Right lobe of liver (tissue), 6 donors: ENCODE measurements at places on chromosomes 5 and 9.

DNA sequence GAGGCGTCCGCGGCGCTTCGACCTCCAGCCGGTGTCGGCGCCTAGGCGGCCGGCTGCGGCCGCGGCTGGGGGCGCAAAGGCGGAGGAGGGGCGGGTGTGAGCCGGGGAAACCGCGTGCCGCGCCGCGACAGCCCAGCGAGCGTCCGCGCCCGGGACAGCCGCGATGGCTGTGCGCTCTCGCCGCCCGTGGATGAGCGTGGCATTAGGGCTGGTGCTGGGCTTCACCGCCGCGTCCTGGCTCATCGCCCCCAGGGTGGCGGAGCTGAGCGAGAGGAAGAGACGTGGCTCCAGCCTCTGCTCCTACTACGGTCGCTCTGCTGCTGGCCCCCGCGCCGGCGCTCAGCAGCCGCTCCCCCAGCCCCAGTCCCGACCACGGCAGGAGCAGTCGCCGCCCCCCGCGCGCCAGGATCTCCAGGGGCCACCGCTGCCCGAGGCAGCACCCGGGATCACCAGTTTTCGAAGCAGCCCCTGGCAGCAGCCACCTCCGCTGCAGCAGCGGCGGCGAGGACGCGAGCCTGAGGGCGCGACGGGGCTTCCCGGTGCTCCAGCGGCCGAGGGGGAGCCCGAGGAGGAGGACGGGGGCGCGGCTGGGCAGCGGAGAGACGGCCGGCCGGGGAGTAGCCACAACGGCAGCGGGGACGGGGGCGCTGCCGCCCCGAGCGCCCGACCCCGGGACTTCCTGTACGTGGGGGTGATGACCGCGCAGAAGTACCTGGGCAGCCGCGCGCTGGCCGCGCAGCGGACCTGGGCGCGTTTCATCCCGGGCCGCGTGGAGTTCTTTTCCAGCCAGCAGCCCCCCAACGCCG lies 605 bp downstream of the CHSY3 start:
- DNase-seq, result peak; percentile 55

DNA sequence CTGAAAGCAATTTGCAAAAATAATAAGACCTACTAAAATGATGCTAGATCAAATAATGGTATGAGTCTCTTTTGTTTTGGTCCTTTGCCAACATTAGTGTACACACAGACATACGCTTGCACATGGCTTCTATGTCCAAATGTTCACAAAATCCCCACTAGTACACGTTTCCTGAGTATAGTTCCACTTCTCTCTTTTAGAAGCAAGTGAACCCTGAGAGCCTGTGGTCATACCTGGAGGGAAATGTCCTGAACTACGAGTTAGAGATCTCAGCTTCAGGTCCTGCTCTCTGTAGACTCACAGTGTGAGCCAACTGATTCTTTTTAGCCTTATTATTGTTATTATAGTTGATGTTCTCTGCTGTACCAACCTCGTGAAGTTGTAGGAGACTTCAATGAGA lies 47.3 kb upstream of the ACTBL2 start:
- DNase-seq, result no peak

DNA sequence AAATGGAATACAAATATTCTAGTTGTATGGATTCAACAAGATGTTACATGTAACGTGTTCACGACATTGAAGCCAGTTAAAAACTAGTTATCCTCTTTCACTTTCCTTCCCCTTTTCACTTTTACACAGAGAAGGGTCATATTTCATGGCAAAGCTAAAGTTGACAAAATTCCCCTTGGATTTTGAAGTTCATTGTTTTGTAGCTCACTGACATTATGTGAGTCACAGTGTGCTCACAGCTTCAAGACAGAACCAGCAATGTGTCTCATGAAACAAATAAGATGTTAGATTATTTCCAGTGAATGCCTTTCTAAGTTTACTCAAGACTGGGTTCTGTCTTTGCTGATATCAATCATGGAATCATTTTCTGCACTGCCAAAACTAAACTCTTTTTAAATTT lies 535.5 kb upstream of the GRIN3A start:
- no peak for DNase-seq

- peak; percentile 29 for DNase-seq
Observed at GRCh38 chr9:113960768-113961167, 84.7 kb downstream of the ZNF618 start.
